ENCODE measurements at places on chromosomes 6 and 20. TPM values are rescaled to one million over a fixed set of nuclear protein-coding genes. Genes with fewer than 3 reads are reported as not detected.

GRCh38 chr6:134654751-134655150 lies 295.1 kb downstream of the ALDH8A1 start:
- no peak for DNase-seq

DNA sequence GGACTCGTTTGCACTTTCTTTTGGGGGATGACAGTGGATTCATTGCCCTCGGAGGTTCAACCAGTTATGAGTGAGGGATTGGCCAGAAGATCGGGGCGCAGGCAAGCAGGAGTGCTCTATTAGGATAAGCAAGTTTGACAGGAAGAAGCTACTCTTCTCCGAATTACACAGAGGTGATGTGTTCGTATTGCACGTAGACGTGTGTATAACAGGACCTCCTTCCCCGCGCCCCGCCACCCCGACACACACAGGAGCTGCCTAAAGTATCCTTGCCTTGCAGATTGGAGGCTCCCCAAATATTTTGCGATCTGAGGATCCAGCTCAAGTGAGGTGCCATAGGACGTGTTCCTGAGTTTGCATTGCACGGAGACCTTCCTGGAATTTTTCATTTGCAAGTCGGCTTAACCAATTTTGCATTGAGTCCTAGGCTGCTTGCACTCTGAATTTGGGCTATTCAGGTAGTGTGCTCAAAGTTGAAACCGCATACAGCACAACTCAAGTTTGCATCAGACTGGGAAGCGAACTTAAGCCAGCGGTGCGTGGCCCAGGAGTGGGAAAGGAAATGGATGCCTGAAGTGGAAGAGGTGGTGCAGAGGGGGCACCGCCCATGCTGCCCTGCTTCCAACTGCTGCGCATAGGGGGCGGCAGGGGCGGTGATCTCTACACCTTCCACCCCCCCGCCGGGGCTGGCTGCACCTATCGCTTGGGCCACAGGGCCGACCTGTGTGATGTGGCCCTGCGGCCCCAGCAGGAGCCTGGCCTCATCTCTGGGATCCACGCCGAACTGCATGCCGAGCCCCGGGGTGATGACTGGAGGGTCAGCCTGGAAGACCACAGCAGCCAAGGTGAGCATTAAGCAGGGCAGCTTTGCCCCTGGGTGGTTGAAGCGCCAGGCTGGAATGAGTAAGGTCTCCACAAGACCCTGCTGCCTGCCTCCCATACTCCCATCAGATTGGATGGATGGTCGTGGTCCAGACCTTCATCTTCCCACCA lies 770 bp downstream of the TCF19 start:
- peak; percentile 64 for DNase-seq

- DNase-seq, result no peak
These were observed 20.5 kb downstream of the XRN2 start for GRCh38 chr20:21323640-21324039.

DNA sequence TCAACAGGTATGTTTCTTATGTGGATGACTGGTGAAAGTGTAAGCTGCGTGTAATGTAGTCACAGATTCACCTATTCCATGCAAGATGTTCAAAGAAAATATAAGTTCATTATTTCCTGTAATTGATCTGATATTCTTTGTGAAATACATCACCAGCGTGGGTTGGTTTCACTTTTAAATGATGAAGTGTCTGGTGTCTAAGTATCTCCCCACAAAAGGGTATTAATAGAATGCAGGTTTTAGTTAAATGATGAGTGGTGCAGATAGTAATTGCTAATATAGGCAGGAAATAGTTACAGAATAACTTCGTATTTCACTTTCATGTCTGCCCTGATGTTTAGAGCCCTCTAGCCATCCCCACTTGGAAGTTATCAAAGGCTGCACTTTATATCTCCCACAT lies 22.2 kb downstream of the PGBD1 start:
- DNase-seq, result no peak

Gene PAX1
- not detected for total RNA-seq

DNA sequence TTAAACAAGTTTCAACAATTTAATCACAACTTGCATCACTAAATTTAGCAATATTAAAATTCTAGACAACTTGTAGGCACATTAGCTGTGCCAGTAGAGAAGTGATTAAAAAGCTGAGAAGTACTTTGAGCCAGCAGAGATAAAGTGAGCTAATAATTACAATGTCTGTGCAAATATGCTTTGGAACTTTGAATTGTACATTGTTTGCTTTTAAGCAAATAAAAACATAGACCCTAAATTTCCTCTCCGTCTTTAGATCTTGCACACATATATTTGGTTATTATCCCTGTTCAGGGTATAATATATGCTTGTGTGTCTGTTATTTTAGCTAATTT lies 44.2 kb upstream of the DEFB112 start:
- DNase-seq, result no peak

Gene WFDC5
- not detected for total RNA-seq

All from right cardiac atrium (tissue), 5 donors.